Hepatocyte (in vitro differentiated cells): ENCODE measurements at places on chromosomes 11 and 22. TPM values are rescaled to one million over a fixed set of nuclear protein-coding genes. Genes with fewer than 3 reads are reported as not detected.
A peak's percentile ranks its signal among the peaks of the same experiment; 100 is the strongest.

NECTIN1 gene
- total RNA-seq, result 3.7 and 7.4 TPM in 2 replicates

MRGPRE gene
- not detected in 2 replicates for total RNA-seq

AIFM3 gene
- total RNA-seq, result 1.3 and 3.1 TPM in 2 replicates

CEP164 gene
- total RNA-seq, result 7.1 and 18.3 TPM in 2 replicates

DNA sequence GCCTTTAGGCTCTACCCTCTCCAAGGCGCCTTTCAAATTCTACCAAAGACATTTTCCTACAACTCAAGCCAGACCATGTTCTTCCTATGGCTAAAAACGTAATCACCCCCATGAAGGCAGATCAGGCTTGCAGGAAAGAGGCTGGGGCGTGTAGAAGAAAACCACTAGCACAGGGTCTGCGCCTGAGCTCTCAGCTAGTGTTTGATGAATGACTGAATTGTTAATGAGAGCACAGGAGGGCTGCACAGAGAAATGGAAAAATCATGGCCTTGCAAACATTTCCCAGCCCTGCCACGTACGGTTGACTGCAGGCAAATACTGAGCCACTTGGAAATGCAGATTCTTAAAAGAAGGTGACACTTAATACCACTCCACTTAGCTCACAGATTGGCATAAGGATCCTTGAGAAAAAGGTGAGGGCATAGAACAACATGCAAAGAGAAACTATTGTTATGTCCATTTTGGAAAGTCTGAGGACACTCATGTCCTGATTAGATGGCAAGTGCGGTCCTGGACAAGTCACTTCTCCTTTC is 148.6 kb downstream of the NXPE2 start:
- H3K27me3 ChIP-seq, result peaks cover 8% of the 10 kb centered on the region
- DNase-seq, result no peak
- no peaks in the 10 kb centered on the region for H3K4me1 ChIP-seq
- H3K36me3 ChIP-seq, result no peaks in the 10 kb centered on the region
- H3K4me3 ChIP-seq, result no peak overlapping the region
- no peak overlapping the region for H3K27ac ChIP-seq

NAALADL1 gene
- 0.13 and 0.76 TPM in 2 replicates for total RNA-seq

- DNase-seq, result no peak
- H3K4me1 ChIP-seq, result peaks cover 6% of the 10 kb centered on the region
- H3K27ac ChIP-seq, result no peak overlapping the region
- no peaks in the 10 kb centered on the region for H3K36me3 ChIP-seq
These were observed 13.1 kb upstream of the ABCC8 start for GRCh38 chr11:17489751-17490150.

- DNase-seq, result no peak
- no peaks in the 10 kb centered on the region for H3K4me1 ChIP-seq
- no peak overlapping the region for H3K27ac ChIP-seq
- H3K36me3 ChIP-seq, result no peaks in the 10 kb centered on the region
These were observed 9.8 kb upstream of the TAGLN start for GRCh38 chr11:117189191-117189940.

MS4A7 gene
- total RNA-seq, result 0.16 and 0.60 TPM in 2 replicates

GRCh38 chr11:35003658-35004057 is 87.2 kb downstream of the PDHX start:
- no peak for DNase-seq
- H3K4me3 ChIP-seq, result no peak overlapping the region
- no peak overlapping the region for H3K27ac ChIP-seq

GRCh38 chr22:26610072-26610958 is 7.5 kb downstream of the CRYBB1 start:
- no peaks in the 10 kb centered on the region for H3K36me3 ChIP-seq
- H3K4me1 ChIP-seq, result no peaks in the 10 kb centered on the region
- H3K27me3 ChIP-seq, result peaks cover 33% of the 10 kb centered on the region
- no peak overlapping the region for H3K27ac ChIP-seq
- no peak for DNase-seq

DNA sequence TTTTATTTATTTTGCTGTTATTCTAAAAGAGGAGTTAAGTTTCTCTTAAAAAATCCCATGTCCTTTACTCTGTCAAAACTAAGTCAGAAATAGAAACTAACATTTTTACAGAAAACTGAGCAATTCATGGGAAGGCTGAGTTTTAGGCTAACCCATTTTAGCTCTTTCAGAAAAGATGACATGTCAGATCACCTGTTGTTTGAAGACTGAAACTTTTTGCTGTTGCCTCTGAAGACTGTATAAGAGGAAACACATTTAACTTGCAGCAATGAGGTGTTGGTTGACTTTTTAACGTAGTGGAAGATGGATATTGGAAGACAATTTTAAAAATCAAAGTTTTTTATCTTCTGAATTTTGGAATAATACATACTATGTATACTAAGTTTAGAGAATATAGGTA is 115.4 kb downstream of the METTL15 start:
- H3K36me3 ChIP-seq, result no peaks in the 10 kb centered on the region
- no peak overlapping the region for H3K4me3 ChIP-seq
- no peak for DNase-seq
- H3K4me1 ChIP-seq, result no peaks in the 10 kb centered on the region
- H3K27me3 ChIP-seq, result no peaks in the 10 kb centered on the region
- H3K27ac ChIP-seq, result no peak overlapping the region

- H3K27ac ChIP-seq, result no peak overlapping the region
- H3K27me3 ChIP-seq, result no peaks in the 10 kb centered on the region
- H3K36me3 ChIP-seq, result no peaks in the 10 kb centered on the region
- DNase-seq, result no peak
- no peaks in the 10 kb centered on the region for H3K4me1 ChIP-seq
These were observed 17.6 kb downstream of the RASSF10 start for GRCh38 chr11:13026722-13027121.

DEUP1 gene
- total RNA-seq, result 0.40 and 0.47 TPM in 2 replicates

DNA sequence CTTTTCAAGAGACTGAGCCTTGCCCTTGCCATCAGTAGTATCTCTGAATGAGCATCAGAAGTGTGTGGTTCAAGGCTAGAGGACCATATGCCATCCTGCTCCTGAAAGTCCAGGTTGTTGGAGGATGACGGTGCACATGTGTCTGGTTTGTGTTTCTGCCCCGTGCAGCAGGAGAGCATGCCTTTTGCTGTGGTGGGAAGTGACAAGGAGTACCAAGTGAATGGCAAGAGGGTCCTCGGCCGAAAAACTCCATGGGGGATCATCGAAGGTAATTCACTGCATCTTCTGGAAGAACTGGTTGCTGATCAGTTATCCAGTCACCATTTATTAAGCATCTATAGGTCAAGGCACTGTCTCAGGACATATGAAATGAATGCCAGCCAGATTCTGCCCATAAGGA is 6.1 kb upstream of the WBP2NL start:
- no peaks in the 10 kb centered on the region for H3K36me3 ChIP-seq
- H3K27ac ChIP-seq, result no peak overlapping the region
- no peaks in the 10 kb centered on the region for H3K27me3 ChIP-seq
- H3K4me1 ChIP-seq, result no peaks in the 10 kb centered on the region
- DNase-seq, result no peak

DNA sequence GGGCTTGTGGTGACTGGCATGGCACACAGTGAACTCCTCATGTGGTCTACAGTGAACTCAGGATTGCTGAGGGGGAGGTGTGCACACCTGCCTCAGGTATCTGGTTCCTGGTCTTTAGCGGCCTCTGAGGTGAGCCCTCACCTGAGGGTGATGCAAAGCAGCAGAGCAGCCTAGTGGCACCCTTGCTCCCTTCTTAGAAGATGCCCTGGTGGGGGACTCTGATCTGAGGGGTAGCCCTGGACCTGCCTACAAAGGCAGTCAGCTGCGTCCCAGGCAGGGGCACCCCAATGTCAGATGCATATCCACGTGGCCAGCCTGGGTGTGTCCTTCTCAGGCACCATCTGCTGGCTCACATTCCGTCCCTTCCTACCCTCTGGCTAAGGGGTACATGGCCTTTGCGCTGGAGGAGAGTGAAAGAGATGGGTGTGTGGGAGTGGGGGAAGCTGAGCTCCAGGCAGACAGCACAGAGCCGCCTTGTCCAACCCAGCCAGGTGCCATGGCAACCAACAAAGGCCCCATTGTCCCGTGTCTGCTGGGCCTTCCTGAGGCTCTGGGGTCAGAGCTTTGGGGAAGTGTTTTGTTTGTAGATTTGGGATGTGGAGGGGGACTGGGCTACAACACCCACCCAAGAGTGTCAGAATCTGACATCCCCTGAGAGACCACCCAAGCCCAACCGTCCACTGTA is 5.8 kb downstream of the PLEKHB1 start:
- no peak overlapping the region for H3K4me3 ChIP-seq
- DNase-seq, result no peak

KRTAP5-10 gene
- total RNA-seq, result not detected in 2 replicates

- no peak for DNase-seq
- H3K27me3 ChIP-seq, result no peaks in the 10 kb centered on the region
- H3K36me3 ChIP-seq, result no peaks in the 10 kb centered on the region
- H3K27ac ChIP-seq, result no peak overlapping the region
These were observed 21.4 kb downstream of the UQCR10 start for GRCh38 chr22:29788339-29789279.

C11orf21 gene
- total RNA-seq, result 0.17 TPM in 1 of 2 replicates, not detected in the other

GRCh38 chr11:45031912-45032519 is 81.3 kb upstream of the TP53I11 start:
- no peak overlapping the region for H3K27ac ChIP-seq
- H3K36me3 ChIP-seq, result no peaks in the 10 kb centered on the region

ELF5 gene
- total RNA-seq, result 0.16 and 0.50 TPM in 2 replicates

DNA sequence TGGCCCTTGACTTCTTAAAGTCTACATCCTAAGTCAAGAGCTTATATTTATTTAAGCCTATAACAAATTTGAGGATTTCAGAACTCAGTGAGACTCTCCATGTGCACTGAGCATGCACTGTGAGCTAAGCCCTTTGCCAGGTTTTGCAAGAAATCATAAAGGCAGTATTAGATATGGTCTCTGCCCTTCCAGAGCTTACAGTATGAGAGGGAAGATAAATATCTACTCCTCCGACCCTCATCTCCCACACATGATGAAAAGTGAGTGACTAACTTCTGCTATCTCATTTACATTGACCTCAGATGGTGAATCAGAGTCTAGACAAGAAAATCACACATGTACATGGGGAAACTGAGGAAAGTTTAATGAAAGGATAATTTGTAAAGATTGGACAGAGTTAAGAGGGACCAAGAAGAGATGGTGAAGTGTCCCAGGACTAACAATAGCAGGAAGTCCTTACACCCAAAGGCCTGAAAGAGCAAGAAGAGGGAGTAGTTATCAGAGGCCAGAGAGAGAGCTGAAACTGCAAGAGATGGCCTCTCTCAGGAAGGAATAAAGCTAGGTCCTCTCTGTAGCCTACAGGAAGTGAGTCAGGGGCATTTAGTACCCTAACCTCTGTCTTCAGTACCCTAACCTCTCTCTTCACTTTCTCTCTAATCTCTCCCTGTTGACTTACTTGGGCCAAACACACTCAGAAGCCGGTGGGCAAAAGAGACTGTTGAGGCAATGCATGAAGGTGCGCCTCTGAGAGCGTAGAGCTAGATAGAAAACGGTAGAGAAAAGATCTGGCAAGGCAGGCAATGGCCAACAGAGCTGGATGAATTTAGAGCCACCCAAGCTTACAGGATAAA is 23.0 kb upstream of the BLID start:
- peak overlapping the region; percentile 30 for H3K27ac ChIP-seq
- no peak overlapping the region for H3K4me3 ChIP-seq
- peaks cover 12% of the 10 kb centered on the region for H3K4me1 ChIP-seq

- H3K27me3 ChIP-seq, result no peaks in the 10 kb centered on the region
- DNase-seq, result peak; percentile 58
- no peak overlapping the region for H3K27ac ChIP-seq
These were observed 23.3 kb upstream of the SERPIND1 start for GRCh38 chr22:20750461-20751184.

DNA sequence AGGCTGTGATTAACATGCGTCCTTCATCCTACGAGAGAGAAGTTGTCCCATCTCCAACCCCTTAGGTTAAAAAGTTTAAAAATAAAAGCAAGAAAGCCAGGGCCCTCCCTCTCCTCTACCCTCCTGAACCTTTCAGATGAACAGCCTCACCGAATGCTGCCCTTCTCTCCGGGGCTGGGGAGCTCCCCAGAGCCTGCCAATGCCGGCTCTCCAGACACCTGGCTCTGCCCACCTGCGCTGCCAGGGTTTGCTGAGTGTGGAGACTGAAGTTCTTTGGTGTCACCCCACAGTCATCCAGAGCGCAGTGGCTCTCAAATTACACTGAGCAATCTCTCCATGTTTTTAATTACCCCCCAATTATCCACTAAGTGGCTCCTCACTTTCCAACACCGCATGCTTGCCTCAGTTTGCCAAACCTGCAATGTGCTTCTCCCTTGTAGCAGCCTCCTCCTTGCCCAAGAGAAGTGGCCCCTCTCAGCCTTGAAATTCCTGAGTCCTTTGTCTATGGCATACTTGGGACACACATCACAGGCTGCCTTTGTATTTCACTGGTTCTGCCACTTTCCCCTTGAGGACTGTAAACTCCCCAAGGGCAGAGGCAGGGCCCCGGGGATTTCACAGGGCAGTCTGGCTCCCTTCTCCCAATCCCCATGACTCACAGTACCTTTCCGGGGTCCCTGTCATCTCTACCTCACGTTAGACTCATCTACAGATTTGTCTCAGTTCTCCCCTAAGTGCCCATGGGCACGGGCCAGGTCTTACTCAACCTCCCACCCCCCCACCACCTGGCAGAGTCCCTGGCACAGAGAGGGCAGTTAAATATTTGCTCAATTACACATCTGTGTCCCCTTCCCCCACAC is 2.0 kb downstream of the MYH9 start:
- peak overlapping the region; percentile 87 for H3K27ac ChIP-seq
- DNase-seq, result peak; percentile 55
- no peaks in the 10 kb centered on the region for H3K36me3 ChIP-seq
- H3K4me3 ChIP-seq, result peak overlapping the region; percentile 50

- H3K4me3 ChIP-seq, result no peak overlapping the region
- no peaks in the 10 kb centered on the region for H3K36me3 ChIP-seq
- no peak overlapping the region for H3K27ac ChIP-seq
- H3K27me3 ChIP-seq, result no peaks in the 10 kb centered on the region
- DNase-seq, result no peak
- peaks cover 5% of the 10 kb centered on the region for H3K4me1 ChIP-seq
These were observed 11.7 kb downstream of the EIF3L start for GRCh38 chr22:37860796-37861421.

- H3K4me1 ChIP-seq, result no peaks in the 10 kb centered on the region
- no peak overlapping the region for H3K27ac ChIP-seq
- peak; percentile 3 for DNase-seq
- H3K36me3 ChIP-seq, result no peaks in the 10 kb centered on the region
- H3K4me3 ChIP-seq, result no peak overlapping the region
These were observed 16.7 kb downstream of the TAB1 start for GRCh38 chr22:39416319-39416718.

TSPAN32 gene
- total RNA-seq, result 1.5 and 5.0 TPM in 2 replicates

OTOG gene
- total RNA-seq, result 0.16 and 0.27 TPM in 2 replicates

DNA sequence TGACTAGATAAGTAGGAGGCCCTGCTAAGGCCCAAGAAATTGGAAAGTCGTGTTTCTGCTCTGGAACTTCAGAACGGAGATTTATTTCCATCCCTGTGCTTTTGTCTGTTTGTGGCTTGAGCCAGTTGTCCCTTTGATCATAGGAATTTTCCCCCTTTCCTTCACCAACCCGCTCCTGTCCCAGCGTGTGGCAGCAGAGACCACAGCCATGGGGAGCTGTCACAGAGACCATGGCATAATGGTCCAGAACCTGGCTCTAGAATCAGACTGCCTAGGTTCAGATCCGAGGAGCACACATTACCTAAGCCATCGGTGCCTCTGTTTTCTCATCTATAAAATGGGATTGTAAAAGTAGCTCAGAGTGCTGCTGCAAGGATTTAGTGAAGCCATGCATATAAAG is 128.1 kb downstream of the GALNT18 start:
- no peak for DNase-seq
- no peaks in the 10 kb centered on the region for H3K27me3 ChIP-seq
- no peaks in the 10 kb centered on the region for H3K4me1 ChIP-seq
